SJSA1 (cell line): ENCODE measurements at places on chromosomes 6 and 20. TPM values are rescaled to one million over a fixed set of nuclear protein-coding genes. Genes with fewer than 3 reads are reported as not detected.

GRCh38 chr6:17621003-17621402, 20.9 kb downstream of the FAM8A1 start:
- no peak for DNase-seq

- DNase-seq = no peak
Measured at GRCh38 chr20:37726321-37726720, 32.5 kb downstream of the CTNNBL1 start.

GRCh38 chr20:8601542-8601912, 467.4 kb upstream of the PLCB4 start:
- DNase-seq = no peak

DNA sequence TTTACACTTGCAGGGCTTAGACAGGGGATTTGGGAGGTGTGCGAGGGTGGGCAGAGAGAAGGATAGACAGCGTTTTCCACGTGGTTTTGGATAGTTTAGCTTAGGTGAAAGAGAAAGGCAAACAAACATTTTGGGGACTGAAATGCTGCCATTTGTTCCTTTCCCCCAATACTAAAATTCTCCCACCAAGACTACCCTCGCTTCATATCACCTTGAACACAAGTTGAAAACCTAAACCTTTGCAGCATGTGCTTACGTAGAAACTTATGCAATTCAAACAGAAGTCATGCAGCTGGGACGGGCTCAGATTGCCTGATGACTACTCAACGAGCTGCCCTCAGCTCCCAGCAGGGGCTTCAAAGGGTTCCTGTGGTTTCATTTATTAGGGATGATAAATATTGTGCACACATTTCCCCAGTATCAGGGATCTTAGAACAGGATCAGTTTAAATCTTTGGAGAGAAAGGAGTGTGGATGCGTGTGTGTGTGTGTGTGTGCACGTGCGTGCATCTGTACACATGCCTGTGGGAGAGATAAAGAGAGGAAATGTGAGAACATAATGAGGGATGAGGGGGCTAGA, 77.3 kb downstream of the SLC22A23 start:
- DNase-seq = no peak

GRCh38 chr6:47414423-47415167, 63.0 kb upstream of the CD2AP start:
- DNase-seq = peak; percentile 46

DNA sequence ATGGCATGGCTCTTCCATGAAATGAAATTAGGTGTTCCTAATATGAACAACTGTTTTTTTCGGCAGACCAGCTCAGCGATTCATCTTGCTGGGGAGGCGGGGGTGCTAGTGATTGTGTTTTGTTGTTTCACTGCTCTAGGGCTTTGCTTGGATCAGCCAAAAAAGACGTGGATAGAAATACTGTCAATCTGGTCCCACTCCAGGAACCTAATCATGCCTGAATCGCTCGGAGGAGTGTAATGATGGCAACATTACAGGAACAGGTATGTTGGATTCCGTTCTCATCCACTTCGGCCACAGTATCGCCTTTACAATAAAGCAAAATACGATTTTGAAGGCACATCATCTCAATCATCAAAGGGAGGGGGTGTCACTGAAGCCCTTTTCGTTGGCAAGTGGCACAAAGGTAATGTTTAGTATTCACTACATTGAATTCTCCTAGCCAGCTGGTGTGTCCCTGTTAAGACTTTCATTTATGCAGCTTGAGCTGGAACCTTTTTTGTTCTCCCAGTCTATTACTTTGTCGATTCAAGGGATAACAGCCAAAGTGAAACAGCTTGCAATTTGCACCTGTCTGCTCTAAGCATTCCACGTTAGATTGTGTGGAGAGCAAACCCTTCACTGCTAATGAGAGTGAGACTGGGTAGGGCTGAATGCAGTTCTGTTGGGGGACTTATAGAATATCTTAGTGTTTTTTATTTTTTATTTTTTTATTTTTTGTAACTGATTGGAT, 477.7 kb downstream of the TFAP2A start:
- no peak for DNase-seq

GRCh38 chr6:549906-550305, 107.0 kb downstream of the HUS1B start:
- DNase-seq = no peak

GRCh38 chr6:45552536-45552935, 174.8 kb upstream of the SUPT3H start:
- DNase-seq = peak; percentile 24

- DNase-seq = no peak
Measured at GRCh38 chr6:139863964-139864363, 489.5 kb upstream of the CITED2 start.

GRCh38 chr20:31811198-31811597, 8.0 kb upstream of the MYLK2 start:
- no peak for DNase-seq

Gene OR12D3
- not detected in 2 replicates for total RNA-seq

Gene WTAP
- total RNA-seq = 91.4 and 111 TPM in 2 replicates

Gene SLC17A1
- not detected in 2 replicates for total RNA-seq

Gene TCF21
- total RNA-seq = 0.08 TPM in 1 of 2 replicates, not detected in the other
